ENCODE measurements at places on chromosomes 11 and 22. TPM values are rescaled to one million over a fixed set of nuclear protein-coding genes. Genes with fewer than 3 reads are reported as not detected.
A peak's percentile ranks its signal among the peaks of the same experiment; 100 is the strongest.

BARX2 gene
- 0.36 TPM for total RNA-seq

MMP7 gene
- not detected for total RNA-seq

MLC1 gene
- total RNA-seq, result 0.27 TPM

SLCO2B1 gene
- not detected for total RNA-seq

SOX6 gene
- 9.6 TPM for total RNA-seq

SULT4A1 gene
- total RNA-seq, result 2.2 TPM

DMC1 gene
- 3.0 TPM for total RNA-seq

STX3 gene
- total RNA-seq, result 42.3 TPM

CCDC157 gene
- total RNA-seq, result 12.9 TPM

DNA sequence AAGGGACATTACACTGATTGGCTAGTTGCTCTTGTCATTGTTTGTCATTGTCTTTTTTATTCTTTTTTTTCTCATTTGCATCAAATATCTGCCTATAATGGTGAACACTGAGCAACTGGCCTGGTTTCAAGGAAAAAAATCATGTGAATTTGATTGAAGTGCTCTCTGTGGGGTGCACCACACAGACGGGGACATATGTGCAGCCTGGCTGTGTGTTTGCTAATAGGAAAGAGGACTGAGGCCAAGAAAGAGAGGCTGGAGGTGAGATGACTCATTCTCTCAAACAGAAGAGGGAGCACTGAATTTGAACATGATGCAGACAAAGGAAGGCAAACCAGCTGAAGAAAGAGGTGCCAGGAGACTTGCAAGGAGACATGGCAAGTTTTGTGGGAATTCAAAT lies 684.9 kb upstream of the CCDC90B start:
- no peaks in the 10 kb centered on the region for H3K36me3 ChIP-seq
- H3K4me1 ChIP-seq, result peaks cover 8% of the 10 kb centered on the region
- no peaks in the 10 kb centered on the region for H3K27me3 ChIP-seq
- no peak overlapping the region for H3K27ac ChIP-seq
- no peak overlapping the region for H3K4me3 ChIP-seq
- no peak for DNase-seq

- no peak overlapping the region for H3K4me3 ChIP-seq
- H3K4me1 ChIP-seq, result peaks cover 6% of the 10 kb centered on the region
- no peaks in the 10 kb centered on the region for H3K27me3 ChIP-seq
- no peak overlapping the region for H3K27ac ChIP-seq
- H3K36me3 ChIP-seq, result no peaks in the 10 kb centered on the region
Measured at GRCh38 chr11:95589893-95590612, 199.5 kb downstream of the FAM76B start.

DNA sequence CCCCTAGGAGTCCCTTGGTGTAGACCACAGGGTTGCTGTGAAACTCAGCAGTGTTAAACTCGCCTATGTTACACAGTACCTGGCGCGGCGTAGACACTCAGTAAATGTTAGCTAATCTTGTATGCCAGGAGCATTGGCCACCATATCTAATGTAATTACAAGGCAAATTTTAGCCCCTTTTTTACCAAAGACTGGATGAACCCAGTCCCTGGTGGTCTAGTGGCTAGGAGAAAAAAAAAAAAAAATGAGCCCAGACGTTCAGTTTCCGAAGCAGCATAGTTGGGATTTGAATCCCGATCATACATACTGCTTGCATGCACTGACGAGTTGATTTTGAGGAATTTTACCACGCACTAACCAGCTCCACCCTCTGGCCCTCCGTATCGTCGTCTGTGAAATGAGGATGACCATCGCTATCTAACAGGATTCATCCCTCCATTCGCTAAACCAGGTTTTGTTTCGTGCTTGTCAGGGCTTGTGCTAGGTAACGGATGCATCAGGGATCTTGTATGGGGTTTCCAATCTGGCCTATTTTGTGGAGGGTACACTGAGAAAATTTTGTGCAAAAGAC lies 688 bp downstream of the PTS start:
- H3K4me3 ChIP-seq, result peak overlapping the region; percentile 68
- peak overlapping the region; percentile 85 for H3K27ac ChIP-seq
- peaks cover 15% of the 10 kb centered on the region for H3K36me3 ChIP-seq
- peak; percentile 42 for DNase-seq
- H3K27me3 ChIP-seq, result no peaks in the 10 kb centered on the region

DNA sequence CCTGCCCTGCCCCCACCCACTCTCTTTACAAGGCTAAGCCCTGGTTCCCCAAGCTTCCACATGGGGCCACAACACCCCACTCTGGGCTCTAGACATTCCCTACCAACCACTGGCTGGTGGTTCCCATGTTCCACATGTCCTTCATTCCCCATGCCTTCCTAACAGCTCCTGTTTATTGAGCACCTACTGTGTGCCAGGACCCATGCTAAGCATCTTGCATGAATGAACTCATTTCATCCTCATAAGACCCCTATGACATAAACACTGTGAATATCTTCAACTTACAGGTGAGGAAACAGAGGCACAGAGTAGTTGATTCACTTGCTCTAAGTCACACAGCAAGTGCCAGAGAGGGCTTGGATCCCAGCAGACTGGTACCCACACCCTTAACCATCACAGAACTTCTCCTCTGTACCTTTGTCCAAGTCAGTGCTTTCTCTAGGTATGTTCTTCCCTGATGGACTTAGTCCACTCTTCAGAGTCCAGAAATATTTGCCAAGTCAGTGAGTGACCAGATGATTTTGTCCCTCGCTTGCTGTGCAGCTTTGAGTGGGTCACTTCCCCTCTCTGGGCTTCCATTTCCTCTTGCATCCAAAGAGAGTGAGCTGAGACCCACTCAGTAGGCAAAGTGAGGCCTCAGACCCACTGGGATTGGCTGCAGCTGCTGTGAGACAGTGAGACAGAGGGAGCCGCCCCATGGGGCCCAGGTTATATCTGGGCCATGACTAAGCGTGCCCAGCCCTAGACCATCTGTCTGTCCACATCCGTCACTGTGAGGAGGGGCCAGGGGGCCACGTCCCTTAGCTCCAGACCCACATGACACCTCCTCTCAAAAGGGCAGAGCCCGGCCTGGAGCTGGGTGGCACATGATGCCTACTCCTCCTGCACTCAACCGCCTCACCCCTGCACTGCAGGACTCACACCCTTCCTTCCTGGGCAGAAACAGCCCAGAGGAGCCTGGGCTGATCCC lies 132.4 kb downstream of the MN1 start:
- H3K27me3 ChIP-seq, result no peaks in the 10 kb centered on the region
- peak overlapping the region; percentile 99 for H3K27ac ChIP-seq
- DNase-seq, result peak; percentile 61

DNA sequence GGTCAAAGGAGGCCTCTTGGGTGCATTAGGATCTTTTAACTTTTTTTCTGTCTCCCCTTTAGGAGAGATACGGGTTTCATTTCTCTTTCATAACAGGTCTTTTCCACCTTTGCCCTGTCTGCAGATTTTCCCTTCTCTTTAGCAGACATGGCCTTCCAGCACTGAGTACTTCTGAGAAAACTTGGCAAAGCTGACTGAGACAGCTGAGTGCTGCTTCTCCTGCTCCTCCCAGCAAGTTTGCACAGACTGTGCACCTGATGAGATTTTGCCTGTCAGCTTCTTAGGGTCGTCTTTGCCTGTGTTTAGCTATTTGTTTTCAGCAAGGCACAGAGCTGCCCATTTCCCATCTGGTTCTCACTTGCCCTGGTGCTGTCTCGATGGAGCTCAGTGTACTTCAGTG lies 87.5 kb upstream of the TBCEL start:
- peaks cover 7% of the 10 kb centered on the region for H3K4me1 ChIP-seq
- no peak overlapping the region for H3K27ac ChIP-seq
- no peaks in the 10 kb centered on the region for H3K27me3 ChIP-seq
- H3K4me3 ChIP-seq, result no peak overlapping the region
- H3K36me3 ChIP-seq, result no peaks in the 10 kb centered on the region

- no peaks in the 10 kb centered on the region for H3K27me3 ChIP-seq
- no peak for DNase-seq
- no peak overlapping the region for H3K4me3 ChIP-seq
- peaks cover 45% of the 10 kb centered on the region for H3K4me1 ChIP-seq
Measured at GRCh38 chr22:32880061-32880460, 78.6 kb downstream of the TIMP3 start.

DNA sequence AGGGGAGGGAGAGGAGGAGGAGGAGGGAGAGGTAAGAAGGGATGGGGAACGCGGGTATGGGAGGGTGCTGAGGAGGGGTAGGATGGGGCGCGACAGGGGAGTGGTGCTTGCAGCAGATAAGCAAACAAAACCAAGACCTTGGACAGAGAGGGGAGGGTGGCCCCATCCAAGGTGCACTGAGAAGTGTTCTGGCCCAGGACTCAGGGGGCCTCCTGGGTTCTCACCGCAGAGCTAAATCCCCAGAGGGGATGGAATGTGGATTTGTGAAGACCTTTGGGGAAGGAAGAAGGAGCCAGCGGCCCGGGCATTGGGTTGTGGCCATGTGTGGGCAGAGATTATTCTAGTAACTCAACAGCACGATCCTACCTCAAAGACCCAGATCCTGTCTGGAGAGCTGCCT lies 90.9 kb upstream of the LINC01488 start:
- H3K36me3 ChIP-seq, result no peaks in the 10 kb centered on the region
- no peak overlapping the region for H3K4me3 ChIP-seq
- DNase-seq, result no peak

GRCh38 chr22:30662040-30662439 lies 5.6 kb downstream of the DUSP18 start:
- no peak overlapping the region for H3K4me3 ChIP-seq
- DNase-seq, result no peak
- no peak overlapping the region for H3K27ac ChIP-seq

DNA sequence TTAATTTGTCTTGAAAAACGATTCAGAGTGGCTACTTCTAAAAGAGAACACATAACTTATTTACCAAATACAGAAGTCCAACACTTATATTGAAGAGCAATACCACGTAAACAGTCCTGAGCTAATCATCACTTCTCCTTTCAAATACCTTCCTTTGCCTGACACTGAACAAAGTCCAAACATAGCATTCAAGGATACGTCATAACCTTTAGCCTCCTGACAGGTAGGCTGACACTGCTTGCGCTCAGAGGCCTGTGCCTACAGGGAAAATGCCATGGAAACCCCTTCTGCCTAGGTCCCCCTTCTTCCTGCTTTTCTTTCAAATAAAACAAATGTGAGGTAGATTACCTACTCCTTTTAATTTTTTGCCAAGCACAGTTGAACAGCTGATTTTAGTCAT lies 510.0 kb downstream of the INSC start:
- H3K36me3 ChIP-seq, result no peaks in the 10 kb centered on the region
- DNase-seq, result no peak
- H3K27me3 ChIP-seq, result no peaks in the 10 kb centered on the region
- no peak overlapping the region for H3K4me3 ChIP-seq

- DNase-seq, result no peak
- no peak overlapping the region for H3K27ac ChIP-seq
- no peaks in the 10 kb centered on the region for H3K4me1 ChIP-seq
- H3K4me3 ChIP-seq, result no peak overlapping the region
- H3K27me3 ChIP-seq, result no peaks in the 10 kb centered on the region
Measured at GRCh38 chr11:1466784-1467183, 19.8 kb downstream of the MOB2 start.

DNA sequence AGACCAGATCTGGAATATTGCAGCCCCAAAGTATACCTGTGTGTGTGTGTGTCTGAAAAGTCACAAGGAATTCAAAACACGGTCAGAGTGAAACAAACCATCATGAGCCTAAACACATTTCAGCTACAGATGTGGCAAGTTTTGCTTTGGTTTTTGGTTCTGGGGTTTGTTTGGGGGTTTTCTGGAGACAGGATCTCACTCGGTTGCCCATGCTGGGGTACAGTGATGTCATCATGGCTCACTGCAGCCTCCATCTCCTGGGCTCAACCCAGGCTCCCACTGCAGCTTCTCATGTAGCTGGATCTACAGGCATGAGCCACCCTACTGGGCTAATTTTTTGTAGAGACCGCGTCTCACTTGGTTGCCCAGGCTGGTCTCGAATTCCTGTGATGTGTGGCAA lies 41.4 kb upstream of the PHF21A start:
- H3K4me3 ChIP-seq, result no peak overlapping the region
- H3K36me3 ChIP-seq, result no peaks in the 10 kb centered on the region
- DNase-seq, result no peak
- no peak overlapping the region for H3K27ac ChIP-seq
- no peaks in the 10 kb centered on the region for H3K4me1 ChIP-seq

- no peaks in the 10 kb centered on the region for H3K27me3 ChIP-seq
- H3K4me3 ChIP-seq, result no peak overlapping the region
- H3K27ac ChIP-seq, result peak overlapping the region; percentile 31
- DNase-seq, result peak; percentile 100
- H3K4me1 ChIP-seq, result peaks cover 13% of the 10 kb centered on the region
- no peaks in the 10 kb centered on the region for H3K36me3 ChIP-seq
Measured at GRCh38 chr11:47917599-47918369, 62.6 kb upstream of the PTPRJ start.

GRCh38 chr11:113556036-113556435 lies 80.8 kb upstream of the DRD2 start:
- no peaks in the 10 kb centered on the region for H3K4me1 ChIP-seq
- H3K27me3 ChIP-seq, result no peaks in the 10 kb centered on the region
- H3K36me3 ChIP-seq, result no peaks in the 10 kb centered on the region
- no peak overlapping the region for H3K4me3 ChIP-seq

- H3K27me3 ChIP-seq, result no peaks in the 10 kb centered on the region
- no peaks in the 10 kb centered on the region for H3K36me3 ChIP-seq
- H3K4me1 ChIP-seq, result peaks cover 6% of the 10 kb centered on the region
- H3K4me3 ChIP-seq, result no peak overlapping the region
- H3K27ac ChIP-seq, result no peak overlapping the region
- no peak for DNase-seq
Measured at GRCh38 chr11:86124251-86125233, 55.7 kb upstream of the PICALM start.

DNA sequence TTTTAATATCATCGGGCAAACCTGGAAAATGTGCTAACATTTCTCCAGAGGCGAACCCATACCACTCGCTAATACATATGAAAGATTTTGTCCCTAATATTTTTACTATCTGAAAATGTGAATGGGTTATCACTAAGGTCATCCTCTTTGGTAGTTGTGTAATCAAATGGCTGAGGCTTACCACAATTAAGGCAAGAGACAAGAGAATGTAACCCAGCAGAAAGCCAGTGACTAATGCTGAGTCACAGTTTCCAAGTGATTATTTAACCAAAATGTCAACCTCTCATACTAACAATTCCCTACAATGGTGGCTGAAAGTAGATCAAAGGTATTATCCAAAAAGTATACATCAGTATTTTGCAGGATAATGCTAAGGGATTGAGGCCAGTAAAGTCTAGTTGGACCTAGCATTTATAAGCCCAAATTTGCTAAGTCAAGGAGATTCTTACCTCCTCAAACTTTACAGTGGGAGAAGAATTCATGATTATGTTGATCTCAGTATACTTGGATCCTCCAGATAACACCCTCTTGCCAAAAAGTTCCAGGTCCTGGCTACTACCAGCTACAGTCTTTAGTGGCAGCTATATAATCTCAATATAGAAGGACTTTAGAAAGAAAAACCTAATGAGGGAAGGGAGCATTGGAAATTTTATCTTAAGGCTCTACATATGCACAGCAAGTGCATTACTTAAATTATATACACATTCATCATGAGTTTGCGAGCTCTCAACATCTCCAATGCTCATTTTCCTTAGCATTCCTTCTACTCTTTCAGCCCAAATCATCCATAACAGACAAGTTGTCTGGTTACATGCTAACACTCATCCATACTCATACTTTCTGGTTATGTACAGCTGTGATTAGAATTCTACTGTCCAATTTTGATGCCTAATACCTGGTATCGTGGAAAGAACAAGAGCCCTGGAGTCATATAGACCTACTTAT lies 25.4 kb downstream of the SIK3 start:
- H3K36me3 ChIP-seq, result no peaks in the 10 kb centered on the region
- H3K27me3 ChIP-seq, result no peaks in the 10 kb centered on the region
- no peak overlapping the region for H3K4me3 ChIP-seq
- H3K4me1 ChIP-seq, result peaks cover 23% of the 10 kb centered on the region
- DNase-seq, result peak; percentile 91
- H3K27ac ChIP-seq, result peak overlapping the region; percentile 42

- H3K4me1 ChIP-seq, result peaks cover 9% of the 10 kb centered on the region
- peak overlapping the region; percentile 79 for H3K4me3 ChIP-seq
- H3K36me3 ChIP-seq, result peaks cover 10% of the 10 kb centered on the region
- H3K27ac ChIP-seq, result no peak overlapping the region
Measured at GRCh38 chr22:45162531-45162930, 1.2 kb upstream of the NUP50 start.

All from cardiac muscle cell (in vitro differentiated cells and primary cell).